ENCODE measurements at places on chromosomes 5 and 9.
A peak's percentile ranks its signal among the peaks of the same experiment; 100 is the strongest.

- DNase-seq: no peak
These were observed 8.9 kb upstream of the ZNF454 start for GRCh38 chr5:178931846-178932760.

GRCh38 chr5:80810425-80810824 lies 149.7 kb upstream of the RASGRF2 start:
- no peak for DNase-seq

DNA sequence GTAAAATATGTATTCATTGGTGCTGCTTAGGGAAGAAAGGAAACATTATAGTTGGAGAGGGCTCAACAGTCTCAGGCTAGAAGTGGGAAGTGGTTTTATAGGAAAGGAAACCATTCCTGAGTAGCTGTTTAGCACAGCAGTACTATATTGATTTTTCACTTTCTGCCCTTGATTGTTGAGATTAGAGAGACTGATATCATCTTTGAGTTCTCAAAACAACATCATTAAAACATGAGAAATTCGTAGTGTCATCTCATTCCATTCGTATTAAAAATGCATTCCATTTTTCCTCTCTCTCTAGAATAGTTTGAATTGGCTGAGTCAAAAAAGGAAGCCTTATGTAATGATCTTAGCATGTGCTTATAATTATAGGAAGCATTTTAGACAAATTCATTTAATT lies 14.1 kb downstream of the POLR3G start:
- DNase-seq: no peak

GRCh38 chr5:113488645-113489184 lies 462 bp upstream of the MCC start:
- DNase-seq: peak; percentile 29

DNA sequence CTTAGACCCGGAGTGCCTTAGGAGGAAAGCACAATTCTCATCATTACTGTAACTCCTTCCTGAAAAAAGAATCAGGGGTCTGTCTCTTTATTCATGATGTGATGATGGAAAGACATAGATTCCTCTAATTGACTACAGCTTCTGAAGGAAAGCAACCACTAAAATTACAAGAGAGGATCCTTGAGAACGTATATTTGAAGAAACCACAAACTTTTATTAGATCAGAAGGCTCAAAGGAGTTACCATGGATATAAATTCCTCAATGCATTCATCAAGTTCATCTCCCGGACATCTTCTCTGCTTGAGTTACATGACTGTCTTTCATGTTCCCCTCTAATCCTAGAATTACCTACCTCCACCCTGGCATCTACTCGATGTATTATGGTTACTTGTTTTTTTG lies 104.1 kb upstream of the PAPPA start:
- DNase-seq: no peak

GRCh38 chr5:166270712-166271111 lies 2020.7 kb upstream of the WWC1 start:
- no peak for DNase-seq

- no peak for DNase-seq
These were observed 85.7 kb upstream of the FBXL17 start for GRCh38 chr5:108467563-108467962.

- DNase-seq: peak; percentile 30
These were observed 789 bp downstream of the SEMA6A start for GRCh38 chr5:116573702-116574366.

- no peak for DNase-seq
These were observed 427.7 kb downstream of the CDK5RAP2 start for GRCh38 chr9:120152295-120152694.

DNA sequence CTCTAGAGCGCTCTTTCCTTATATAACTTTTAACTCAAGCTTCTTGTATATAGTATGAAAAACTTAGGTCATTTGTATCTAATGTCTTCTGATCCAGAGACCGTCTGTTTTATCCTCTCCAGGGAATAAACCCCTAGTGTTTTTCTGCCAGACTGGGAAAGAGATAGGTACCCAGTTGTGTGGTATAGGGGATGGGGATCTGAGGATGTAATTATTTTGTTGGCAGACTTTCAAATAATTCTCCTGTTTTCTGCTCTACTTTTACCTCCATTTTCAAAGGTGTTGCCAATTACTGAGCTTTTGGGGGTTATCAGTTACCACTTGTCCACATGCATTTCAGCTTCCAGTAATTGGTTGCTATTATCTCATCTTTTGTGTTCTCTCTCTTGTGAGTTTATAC lies 17.9 kb downstream of the CCDC171 start:
- no peak for DNase-seq

DNA sequence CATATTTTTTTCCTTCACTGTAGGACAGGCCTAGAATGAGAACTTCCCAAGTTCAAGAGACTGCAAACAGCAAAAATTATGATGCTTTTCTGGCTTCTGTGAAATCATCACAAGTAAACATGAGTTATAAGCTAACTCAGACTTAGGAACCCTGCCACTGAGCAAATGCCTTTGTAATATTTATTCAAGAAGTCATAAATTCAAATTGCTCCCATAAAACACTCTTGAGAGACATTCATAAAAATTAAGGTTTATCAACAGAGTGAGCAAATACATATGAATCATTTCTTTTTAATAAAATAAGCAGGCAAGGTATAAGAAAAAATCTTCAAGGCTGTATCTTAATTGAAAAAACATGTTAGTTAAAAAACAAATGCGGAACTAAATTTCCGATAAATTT lies 124.2 kb downstream of the GNA14 start:
- DNase-seq: no peak

DNA sequence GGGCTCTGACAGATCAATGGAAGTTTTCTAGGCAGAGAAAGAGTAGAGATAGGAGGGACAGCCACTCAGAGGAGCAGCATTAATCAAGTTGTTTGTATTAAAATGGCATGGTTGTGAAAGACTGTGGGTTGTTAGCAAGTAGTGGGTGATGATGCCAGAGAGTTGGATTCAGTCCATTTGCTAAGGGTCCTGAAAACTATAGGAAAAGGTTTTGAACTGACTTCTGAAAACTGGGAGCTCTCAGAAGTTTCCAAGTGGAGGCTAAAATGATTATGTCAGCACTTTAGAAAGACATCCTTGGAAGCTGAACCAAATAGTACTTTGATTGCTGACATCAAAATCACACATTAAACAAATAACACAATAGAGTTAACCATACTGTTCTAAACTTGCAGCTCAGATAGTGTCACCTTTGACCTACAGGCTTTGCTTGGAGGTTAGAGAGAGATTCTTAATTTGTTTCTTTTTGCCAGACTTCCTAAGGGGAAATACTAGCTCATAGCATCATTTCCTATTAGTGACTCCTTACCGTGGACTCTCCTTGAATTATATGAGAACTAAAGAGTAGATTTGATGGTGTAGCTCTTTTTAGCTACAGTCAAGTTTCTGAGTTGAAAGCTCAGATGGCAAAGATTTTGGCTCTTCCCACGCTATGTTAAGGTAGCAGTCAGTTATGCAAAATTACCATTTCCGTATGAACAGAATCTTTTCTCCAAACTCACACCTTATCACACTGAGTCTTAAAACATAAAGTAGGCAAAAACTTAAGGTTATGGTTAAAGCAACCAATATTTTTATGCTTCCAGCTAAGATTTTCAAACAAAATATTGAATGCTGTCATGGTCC lies 277.1 kb downstream of the NR3C1 start:
- no peak for DNase-seq

- DNase-seq: no peak
These were observed 550.7 kb upstream of the DAP start for GRCh38 chr5:11311731-11312130.

DNA sequence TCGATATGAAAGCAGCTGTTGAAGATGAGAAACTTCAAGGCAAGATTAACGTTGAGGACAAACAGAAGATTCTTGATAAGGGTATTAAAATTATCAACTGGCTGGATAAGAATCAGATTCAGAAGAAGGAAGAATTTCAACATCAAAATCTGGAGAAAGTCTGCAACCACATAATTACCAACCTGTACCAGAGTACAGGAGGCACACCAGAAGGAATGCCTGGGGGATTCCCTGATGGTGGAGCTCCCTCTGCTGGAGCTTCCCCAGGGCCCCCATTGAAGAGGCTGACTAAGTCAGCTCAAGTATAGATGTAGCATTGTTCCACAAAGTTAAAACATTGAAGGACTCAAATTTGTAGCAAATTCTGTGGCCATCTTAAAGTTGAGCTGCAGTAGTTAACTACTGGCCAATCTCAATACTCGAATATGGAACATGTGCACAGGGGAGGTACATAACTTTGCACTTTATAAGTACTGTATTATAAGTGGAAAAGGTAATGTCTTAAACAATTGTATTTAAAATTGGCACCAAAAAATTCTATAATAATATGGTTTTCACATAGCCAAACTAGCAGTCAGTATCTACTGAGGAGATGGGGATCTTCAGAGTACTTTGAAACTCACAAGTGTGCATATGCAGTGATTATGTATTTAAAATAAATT lies 237.5 kb downstream of the CHSY3 start:
- peak; percentile 29 for DNase-seq

- no peak for DNase-seq
These were observed 56.2 kb downstream of the TIMD4 start for GRCh38 chr5:156906807-156907206.

DNA sequence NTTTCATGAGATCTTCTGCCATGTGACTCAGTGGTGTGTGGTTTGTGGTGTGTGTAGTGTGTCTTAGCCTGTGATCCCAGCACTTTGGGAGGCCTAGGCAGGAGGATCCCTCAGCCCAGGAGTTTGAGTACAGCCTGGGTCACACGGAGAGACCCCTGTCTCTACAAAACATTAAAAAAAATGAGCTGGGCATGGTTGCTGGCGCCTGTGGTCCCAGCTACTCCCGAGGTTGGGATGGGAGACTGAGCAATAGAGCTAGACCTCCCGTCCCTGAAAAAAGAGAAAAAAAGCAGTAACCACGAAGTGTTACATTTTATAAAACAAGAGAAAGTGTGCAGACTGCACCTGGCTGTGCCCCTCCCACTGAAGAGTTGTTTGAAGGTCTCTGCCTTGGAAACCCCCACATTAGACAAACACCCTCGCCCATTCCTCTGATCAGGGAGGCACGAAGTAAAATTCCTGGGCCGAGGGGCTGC lies 21.2 kb upstream of the RNU6ATAC start:
- no peak for DNase-seq

DNA sequence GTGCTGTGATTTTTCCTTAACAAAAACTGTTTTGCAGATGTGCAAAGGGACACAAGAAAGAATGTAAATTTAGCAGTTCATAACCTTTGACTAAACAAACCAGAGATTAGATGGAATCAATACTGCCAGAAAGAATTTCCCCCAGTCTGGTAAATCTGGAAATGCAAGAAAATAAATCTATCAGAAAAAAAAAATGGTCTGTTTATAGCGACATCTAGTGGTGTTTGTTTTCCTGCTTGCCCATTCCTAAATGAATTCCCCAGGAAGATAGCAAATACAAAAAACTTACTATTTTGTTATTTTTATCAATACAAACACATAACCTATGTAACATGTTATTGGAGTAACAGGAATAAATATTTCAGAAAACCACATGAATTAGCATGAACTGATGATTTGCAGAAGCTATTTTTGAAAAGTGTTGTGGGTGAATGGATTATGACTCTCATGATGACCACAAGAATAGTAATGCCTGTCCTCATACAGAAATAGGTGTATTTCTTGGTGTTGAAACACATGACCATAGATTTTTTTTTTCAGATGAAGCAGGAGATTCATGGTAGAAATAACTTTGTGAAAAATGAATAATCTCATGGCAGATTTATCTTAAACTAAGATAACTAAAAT lies 1703.8 kb downstream of the MAT2B start:
- DNase-seq: peak; percentile 4

DNA sequence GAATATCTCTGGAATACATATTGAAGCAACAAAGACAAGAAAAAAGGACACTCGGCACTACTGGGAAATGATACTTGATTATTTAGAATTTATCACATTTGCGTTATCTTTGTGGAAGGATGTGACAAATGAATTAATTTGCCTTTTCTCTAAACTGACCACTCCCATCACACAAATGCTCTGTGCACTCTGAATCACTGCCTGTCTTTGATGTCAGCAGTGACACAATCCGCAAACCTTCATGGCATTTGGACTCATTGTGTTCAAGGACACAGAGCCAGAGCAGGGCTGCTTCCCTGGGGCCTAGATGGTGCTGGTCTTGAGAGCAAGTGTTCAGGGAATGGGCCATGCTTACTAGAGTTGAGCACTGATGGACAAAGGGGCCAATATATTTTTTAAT lies 4.9 kb upstream of the KIF4B start:
- DNase-seq: no peak

DNA sequence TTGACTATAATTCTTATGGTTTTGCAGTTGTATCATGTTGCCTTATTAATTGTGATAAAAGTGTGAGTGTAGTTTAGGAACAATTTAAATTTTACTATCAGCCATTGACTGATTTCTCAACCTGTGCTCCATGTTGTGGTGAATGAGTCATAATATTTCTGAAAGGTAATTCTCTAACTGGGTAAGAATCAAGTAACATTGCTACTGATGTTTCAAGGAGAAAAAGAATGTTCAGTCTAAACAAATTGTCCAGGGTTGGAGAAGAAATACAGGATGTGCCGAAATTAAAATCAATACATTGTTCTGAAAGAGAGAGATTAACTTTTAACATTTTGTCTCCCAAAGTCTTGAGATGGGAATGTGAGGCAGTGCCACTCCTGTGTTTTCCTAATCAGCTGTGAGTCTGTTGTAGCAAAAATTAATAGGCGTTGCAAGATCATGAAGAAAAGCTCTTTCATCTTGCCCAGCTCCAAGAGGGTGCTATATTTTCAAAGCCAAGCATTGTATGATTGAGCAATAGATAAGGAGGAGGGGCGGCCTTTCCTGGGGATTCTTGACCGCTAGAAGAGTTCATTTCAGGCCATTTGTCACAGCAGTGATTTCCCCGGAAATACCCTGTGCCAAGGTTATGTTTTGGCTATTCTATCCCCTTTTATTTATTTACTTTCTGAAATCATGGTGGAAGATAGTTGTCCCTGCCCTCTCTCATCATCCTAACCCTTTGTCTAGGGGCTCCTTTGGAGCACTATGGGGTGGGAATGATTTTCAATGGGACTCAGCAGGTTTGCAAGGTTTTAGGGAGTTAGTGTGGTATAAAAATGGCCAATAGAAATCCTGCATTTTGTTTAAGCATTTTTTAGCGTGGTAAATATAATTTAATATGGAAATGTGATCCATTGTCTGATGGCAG lies 151.6 kb downstream of the FOCAD start:
- peak; percentile 9 for DNase-seq

- no peak for DNase-seq
These were observed 11.9 kb downstream of the SLC25A51 start for GRCh38 chr9:37892063-37892462.

- no peak for DNase-seq
These were observed 202.9 kb downstream of the NXNL2 start for GRCh38 chr9:88737876-88738275.

DNA sequence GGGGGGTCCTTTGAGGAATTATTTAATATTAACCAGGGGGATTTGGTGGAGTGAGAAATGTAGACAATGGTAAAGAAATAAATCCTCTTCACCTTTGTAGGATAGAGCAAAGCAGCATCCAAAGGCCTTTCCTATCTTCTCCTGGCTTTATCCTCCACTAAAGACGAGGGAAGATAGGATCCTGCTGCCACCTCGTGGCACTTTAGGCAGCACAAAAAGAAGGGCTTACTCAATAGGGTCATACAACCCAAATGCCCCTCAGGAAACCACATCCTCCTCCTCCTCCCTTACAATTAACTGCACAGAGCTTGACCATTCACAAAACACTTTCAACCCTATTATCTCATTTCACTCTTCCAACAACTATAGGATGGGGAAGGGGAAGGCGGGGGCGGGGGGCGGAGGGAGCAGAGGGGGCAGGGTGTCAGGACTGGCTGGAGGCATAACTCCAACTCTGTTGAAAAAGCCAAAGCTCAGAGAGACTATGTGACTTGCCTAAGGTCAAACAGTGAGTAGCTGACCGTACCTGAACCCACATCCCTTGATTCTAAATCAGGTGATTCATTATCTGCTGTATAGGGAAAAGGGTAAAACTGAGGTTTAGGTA lies 45.4 kb upstream of the MYOT start:
- DNase-seq: peak; percentile 20

All from urothelium cell line (cell line).